Hematopoietic multipotent progenitor cell treated with erythropoietin and hydrocortisone succinate and interleukin-3 and kit ligand, for 15 days (in vitro differentiated cells): ENCODE measurements at places on chromosomes 6 and 20.

- DNase-seq, result no peak
Observed at GRCh38 chr6:83633609-83634008, 75.3 kb downstream of the SNAP91 start.

GRCh38 chr6:149174962-149175361, 142.6 kb upstream of the TAB2 start:
- no peak for DNase-seq

DNA sequence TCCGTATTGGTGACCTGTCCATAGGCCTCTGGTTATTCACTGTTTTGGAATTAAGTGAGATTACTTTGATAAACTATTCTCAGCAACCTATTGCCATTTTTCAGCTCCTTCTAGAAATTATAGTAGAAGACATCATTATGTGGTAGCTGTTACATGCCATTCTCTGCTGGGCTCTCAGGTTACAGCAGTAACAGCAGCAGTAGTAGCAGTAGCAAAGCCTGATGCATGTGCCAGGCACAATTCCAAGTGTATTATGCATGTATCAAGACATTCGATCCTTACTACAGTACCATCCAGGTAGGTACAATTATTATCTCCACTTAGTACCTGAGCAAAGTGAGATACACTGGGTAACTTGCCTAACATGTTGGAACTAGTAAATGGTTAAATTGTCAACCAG, 74.3 kb downstream of the RPS12 start:
- no peak for DNase-seq

DNA sequence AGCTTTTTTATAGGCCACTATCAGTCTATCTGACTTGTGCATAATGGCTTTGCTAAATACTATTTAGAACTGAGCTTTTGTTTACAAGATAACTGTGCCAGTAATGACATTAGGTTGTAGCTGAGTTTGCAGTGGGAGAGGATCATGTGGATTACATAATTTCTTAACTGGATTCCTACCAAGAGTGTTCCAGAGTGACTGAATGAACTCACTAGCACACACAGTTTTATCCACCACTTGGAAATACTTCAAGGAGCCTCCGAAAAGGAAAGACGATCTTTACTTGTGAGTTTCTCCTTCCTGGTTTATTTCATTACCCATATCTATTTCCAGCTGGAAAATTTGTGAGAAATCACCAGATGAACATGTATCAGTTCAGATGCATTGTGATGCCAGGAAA, 10.9 kb upstream of the SYNE1 start:
- DNase-seq, result no peak

GRCh38 chr6:12572896-12573827, 143.4 kb upstream of the PHACTR1 start:
- no peak for DNase-seq

- DNase-seq, result no peak
Observed at GRCh38 chr20:44732327-44732726, 13.3 kb upstream of the KCNK15 start.

DNA sequence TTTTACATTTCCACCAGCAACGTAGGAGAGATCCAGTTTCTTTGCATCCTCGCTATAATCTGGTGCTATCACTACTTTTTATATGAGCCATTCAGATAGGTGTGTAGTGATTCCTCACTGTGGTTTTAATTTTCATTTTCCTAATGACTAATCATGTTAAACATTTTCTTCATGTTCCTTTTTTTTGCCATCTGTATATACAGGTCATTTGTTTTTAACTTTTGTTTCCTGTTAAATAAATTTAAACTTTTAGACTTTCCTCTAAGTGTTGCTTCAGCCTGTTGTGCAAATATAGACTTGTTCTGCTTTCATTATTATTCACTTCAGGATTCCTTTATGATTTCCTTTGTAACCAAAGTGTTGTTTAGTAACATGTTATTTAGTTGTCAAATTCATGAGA, 697.4 kb downstream of the PTPRT start:
- no peak for DNase-seq

DNA sequence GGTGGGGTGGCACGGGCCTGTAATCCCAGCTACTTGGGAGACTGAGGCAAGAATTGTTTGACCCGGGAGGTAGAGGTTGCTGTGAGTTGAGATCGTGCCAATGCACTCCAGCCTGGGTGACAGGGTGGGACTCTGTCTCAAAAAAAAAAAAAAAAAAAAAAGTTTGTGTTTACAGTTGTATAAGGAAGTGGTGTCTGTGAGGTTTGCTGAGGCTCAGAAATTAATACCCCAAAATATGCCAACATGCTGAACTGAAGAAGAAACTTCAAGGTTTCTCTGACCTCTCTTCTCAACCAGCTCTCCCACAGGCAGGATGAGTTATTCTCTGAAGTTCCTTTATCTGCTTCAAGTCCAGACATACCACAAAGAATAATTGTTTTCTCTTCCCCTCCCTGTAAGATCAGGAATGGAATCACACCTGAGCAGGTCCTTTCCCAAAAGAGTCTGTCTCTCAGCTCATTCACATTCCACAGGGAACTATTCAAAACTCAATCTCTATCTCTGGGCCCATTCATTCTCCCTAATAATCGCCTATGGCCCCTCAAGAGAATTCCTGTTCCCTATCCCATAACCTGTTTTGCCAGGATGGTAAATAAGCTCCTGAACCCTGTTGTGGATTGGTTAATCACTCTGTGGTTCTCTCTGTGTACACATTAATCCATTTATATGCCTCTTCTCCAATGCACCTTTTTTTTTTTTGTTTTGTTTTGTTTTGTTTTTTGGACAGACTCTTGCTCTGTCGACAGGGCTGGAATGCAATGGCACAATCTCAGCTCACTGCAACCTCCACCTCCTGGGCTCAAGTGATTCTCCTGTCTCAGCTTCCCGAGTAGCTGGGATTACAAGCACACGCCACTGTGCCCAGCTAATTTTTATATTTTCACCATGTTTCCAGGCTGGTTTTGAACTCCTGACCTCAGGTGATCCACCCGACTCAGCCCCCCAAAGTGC, 17.4 kb upstream of the KIFC1 start:
- no peak for DNase-seq

GRCh38 chr6:54722328-54722727, 124.2 kb upstream of the FAM83B start:
- no peak for DNase-seq

DNA sequence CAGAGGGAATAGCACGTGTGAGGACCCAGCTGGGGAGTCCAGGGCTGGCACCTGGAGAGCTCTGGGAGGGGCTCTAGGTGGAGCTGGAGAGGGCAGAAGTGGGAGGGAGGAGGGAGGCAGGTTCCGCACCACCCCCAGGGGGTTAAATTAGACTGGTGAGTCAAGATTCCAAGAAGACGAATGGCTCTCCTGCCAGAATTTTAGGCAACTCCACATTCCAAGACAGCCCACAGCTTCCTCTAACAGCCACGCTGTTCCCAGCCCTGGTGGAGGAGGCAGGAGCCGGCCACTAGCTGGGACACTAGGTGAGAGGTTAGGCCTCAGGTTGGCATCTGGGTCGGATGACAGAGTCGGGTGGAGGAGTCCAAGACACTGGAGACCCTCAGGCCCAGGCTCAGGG, 60.2 kb downstream of the TFAP2C start:
- DNase-seq, result no peak

DNA sequence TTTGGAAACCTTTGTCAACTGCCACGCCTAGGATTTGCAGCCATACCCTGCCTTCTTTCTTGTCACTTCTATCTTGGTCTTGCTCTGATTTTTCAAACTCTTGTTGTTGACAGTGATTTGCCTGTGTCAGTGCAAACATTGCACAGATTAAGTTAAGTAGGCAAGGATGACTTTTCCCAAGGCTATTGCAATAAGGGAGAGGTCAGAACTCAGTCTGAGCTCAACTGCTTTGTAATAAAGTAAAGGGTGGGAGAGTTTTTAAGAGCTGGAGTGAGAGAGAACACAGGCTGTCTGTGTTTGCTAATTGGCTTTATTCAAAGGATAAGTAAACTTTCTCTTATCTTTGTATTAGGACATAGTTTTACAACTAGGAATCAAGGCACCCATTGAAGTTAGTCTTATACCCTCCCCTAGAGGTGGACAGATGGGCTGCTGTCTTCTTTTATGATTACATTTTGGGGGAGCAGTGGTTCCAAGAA, 448.6 kb downstream of the PHF3 start:
- DNase-seq, result no peak

- DNase-seq, result no peak
Observed at GRCh38 chr6:42551217-42551616, 12.6 kb upstream of the UBR2 start.

DNA sequence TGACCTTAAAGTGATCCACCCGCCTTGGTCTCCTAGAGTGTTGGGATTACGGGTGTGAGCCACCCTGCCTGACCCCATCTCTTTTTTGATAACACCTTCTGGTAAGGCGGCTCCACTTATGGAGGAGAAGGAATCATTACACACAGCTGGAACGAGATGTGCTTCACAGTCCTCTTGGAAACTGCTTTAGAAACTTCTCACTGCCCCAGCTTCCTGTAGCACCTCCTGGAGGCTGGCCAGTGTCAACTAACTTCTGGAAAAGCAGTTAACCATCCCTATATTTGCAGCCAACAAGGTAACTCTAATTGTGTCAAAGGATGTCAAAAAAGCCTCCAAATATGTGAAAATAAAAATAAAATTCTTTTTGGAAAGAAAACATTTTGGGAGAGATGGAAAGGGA, 48.8 kb upstream of the BCLAF1 start:
- no peak for DNase-seq

DNA sequence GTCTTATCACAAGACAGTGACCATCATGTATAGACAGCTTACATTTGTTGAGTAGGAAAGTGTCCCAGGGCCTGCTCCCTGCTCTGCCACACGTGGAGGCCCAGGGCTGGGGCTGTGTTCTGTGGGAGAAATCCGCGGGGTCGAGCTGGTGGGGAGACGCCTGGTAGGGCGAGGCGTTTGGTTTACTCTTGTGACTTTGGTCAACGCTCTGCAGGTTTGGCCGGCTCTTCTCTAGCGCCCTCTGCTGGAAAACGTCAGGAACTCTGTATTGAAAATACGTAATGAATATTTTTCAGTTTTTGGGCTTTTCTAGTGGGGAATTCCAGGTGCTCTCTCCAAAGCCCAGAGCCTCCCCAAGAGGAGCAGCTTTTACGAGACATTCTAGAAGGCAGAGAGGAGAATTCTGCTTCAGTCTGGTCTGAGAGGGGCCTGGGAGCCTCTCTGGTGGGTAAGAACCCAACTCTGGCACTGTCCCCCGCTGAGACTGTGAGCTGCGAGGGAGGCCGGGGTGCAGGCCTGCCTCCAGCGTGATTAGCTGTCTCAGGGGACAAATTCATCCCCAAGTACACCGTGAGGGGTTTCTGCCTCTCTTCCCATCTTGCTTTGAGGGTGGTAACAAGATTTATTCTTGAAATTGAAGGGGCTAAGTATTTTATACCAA, 112.6 kb upstream of the RALGAPA2 start:
- DNase-seq, result peak; percentile 52

DNA sequence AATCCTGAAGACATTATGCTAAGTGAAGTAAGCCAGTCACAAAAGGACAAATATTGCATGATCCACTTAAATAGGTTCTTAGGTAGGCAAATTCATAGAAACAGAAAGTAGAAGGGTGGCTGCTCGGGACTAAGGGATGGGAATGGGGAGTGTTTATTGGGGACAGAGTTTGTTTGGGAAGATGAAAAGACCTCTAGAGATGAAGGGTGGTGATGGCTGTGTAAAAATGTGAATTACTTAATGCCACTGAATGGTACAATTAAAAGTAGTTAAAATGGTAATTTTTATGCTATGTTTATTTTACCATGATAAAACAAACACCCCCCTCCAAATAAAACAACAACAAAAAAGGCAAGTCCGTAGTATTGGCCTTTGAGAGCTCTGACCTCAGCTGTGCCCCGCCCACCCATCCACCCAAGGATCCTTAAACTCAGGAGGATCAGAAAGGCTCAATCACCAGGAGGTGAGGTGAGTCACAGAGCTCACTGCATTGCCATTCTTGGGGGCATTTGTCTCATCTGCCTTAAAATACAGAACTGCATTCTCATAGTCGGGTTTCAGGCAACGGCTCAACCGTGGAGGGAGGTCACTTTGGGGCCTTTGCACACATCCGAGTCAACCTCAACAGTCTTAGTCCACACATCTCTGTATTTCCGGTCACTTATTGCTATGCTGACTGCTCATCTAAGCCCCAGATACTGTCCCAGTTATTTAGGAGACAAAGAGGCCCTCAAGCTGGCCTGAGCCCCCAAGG, 96.7 kb downstream of the SLC22A23 start:
- no peak for DNase-seq

- no peak for DNase-seq
Observed at GRCh38 chr6:7546020-7546369, 4.5 kb downstream of the DSP start.

DNA sequence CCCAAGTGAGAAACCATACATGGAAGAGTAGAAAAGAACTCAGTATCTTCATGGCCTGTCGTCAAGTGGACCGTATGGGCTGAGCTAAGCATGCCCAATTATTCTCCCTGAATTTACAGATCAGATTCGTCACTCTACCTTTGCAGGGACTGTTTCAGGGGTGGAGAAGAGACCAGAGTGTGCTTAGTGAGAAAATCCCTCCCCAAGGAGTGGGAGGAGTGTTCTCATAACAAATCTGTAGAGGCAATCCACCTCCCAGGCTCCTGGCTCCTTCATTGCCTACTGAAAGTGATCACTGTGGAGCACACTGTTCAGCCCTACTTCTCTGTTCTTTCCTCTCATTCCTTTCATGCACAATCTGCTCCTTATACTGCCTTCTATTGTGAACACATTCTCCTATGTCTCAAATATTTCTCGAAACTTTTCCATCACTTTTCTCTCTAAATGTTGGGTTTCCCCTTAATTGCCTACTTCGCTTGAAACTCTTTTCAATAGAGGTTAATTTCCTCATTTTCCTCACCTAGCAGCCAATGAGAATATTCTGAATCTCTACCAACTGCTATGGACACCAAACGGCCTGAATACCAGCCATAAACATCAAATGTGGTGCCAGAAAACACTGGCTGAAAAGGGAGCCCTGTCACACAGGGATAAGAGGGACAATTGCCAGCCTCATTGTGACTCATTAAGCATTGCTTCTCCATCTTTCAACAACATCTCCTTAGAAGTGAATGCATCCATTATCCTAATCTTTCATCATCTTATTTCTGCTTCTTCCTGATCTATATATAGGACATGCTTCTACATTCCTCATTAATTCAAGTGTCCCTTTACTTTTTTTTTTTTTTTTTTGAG, 398.3 kb downstream of the UTRN start:
- DNase-seq, result no peak

DNA sequence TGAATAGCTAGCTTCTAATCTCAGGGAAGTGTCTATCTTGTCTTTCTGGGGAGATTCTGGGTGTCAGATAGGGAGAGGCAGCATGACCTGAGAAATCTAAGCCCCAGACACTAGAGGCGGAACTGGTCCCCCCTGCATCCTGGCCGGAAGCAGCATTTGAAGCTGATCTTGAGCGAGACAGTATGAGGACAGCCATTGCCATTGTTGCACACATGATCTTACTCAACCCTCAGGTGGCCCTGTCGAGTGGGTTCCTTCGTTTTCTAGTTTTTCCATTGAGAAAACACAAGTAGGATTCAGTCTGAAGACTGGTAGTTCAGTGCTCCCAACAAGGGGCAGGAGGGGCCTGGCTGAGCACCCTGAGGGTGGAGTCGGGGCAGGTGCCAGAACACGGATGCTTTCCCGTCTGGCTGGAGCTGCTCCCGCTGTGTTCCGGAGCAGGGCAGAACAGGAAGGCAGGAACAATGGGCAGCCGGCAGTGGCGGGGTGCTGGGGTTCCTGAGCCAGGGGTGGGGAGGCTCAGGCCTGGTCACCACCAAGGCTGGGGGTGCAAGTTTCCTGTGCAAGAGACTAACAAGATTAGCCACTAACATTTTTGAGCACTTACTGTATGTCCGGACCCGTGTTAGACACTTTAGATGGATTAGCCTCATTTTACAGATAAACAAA, 7.9 kb upstream of the SDCBP2 start:
- no peak for DNase-seq

GRCh38 chr6:88361298-88361697, 195.2 kb upstream of the CNR1 start:
- DNase-seq, result no peak
